HEK293T (cell line): ENCODE measurements at places on chromosomes 5 and 9.

- DNase-seq = no peak
These were observed 1124.7 kb upstream of the WWC1 start for GRCh38 chr5:167166696-167167095.

- DNase-seq = no peak
These were observed 81.8 kb upstream of the MAMDC2 start for GRCh38 chr9:69961843-69962242.

GRCh38 chr5:181005791-181006190 lies 17.1 kb downstream of the BTNL3 start:
- DNase-seq = no peak

DNA sequence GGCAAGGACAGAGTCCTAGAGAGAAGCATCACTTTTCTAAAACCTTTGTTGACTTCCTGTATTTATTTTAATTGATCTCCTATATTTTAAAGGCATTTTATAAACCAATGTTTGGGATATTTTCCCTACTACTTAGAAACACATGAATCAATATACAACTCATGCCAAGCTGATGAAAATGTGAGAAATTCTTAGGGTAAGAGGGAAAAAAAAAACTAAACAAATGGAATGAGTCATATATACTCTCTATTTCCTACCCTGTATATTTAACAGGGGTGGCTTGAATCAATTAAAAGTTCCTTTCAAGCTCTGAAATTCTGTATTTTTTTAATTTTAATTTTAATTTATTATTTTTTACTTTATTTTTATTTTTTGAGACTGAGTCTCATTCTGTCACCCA lies 19.6 kb downstream of the BAAT start:
- no peak for DNase-seq

DNA sequence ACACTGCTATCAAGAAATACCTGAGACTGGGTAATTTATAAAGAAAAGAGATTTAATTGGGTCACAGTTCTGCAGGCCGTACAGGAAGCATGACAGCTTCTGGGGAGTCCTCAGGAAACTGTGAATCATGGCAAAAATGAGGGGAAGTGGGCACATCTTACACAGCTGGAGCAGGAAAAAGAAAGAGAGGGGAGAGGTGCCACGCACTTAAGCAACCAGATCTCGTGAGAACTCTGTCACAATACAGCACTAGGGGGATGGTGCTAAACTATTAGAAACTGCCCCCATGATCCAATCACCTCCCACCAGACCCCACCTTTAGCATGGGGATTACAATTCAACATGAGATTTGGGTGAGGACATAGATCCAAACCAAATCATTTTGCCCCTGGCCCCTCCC lies 105.5 kb upstream of the CPLX2 start:
- DNase-seq = no peak

- no peak for DNase-seq
These were observed 101.1 kb downstream of the KIF4B start for GRCh38 chr5:155114655-155115054.

DNA sequence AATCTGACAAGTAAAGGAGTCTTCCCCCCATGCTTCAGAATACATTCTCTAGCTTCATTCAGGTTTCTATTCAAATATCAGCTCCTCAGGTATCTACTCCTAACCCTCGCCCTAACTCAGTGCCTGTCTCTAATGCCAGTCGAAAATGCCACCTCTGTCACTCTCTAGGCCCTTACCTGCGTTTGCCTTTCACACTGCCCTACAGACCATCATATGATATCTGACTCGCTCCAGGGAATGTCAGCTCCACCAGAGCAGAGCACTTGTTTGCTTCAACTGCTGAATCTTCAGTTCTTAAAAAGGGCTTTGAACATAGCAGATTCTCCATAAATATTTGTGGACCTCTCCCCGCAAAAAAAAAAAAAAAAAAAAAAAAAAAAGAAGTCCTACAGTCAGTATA lies 46.7 kb downstream of the ADRB2 start:
- no peak for DNase-seq

GRCh38 chr9:116466271-116467235 lies 220.6 kb upstream of the TRIM32 start:
- DNase-seq = no peak

- no peak for DNase-seq
These were observed 8.4 kb downstream of the TGFBI start for GRCh38 chr5:136037001-136037705.

GRCh38 chr5:168316139-168316578 lies 24.7 kb downstream of the WWC1 start:
- DNase-seq = no peak

- DNase-seq = no peak
These were observed 99.9 kb upstream of the PPP1R26 start for GRCh38 chr9:135379540-135380267.

DNA sequence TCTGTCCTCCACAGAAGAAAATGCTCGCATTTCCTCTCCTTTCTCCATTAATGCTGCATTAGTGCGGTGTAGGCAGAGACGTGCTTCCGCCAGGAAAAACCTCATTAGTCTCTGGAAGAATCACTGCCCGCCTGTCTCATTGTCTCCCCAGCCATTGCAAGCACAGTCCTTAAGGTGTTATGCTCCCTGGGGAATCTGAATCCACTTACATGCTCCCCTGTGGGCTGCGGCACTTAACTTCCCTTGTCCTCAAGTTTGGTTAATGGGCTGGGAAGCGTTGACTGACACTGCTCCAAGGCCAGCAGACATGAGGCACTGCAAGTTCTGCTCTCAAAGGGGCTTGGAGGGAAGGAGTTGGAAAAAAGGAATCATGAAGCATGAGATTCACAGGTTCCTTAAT lies 41.6 kb downstream of the TARS1 start:
- no peak for DNase-seq

DNA sequence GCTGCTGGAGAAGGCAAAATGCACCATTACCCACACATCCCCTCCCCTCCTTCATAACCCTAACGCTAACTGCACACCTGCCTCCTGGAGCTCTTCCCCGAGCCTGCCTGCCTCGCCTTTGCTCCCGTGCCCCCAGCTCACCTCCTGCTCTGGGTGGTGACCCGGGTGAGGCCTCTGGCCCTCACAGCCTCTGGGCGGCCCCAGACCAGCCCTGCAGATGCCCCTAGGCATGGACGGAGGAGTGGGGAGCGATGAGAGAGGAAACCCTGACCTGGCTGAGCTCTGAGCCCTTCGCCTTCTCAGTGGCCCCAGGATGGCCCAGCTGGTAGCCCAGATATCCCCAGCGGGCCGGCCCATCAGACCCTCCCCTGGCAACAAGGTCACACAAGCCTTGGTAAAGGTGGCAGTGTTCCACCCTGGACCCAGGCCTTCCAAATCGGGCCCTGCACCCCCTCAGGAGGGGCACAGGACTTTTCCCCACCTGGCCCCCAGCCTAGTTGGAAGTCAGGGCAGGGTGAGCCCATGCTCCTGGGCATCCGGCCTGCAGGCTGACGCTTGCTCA lies 14.5 kb upstream of the CAMSAP1 start:
- no peak for DNase-seq

GRCh38 chr9:69797675-69798074 lies 22.9 kb upstream of the CFAP95 start:
- no peak for DNase-seq

DNA sequence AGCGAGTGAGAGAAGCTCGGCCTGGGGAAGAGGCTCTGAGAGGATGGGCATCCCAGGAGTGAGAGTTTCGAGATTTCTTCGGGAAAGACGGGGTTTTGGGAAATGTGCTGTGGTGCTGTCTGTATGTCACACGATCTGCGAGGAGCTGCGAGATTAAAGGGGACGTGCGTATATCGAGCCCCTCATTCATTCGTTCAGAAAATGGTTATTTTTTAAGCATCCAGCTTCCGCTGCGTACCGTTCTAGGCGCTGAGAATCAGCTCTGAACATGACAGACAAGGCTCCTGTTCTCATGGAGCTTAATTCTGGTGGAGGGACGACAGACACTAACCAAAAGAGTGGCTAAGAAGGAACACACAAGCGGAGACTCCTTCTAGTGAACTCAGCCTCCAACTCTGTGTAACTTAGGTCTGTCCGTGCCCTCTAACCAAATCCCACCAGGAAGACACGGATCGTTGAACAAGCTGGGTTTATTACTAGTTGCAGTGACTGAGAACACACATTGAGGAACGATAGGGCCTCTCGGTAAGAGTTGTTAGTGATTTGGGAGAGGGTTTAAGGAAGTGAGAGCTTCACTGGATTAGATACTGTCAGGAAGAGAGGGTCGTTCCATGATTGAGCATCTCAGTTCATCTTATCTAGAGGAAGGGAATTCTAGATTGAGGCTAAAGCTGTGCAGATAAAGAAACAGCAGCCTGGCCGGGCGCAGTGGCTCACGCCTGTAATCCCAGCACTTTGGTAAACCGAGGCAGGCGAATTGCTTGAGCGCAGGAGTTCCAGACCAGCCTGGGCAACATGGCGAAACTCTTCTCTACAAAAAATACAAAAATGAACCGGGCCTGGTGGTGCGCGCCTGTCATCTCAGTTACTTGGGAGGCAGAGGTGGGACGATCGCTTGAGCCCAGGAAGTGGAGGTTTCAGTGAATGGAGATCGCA lies 1.0 kb upstream of the FBXW11 start:
- DNase-seq = peak; percentile 18

GRCh38 chr5:106974272-106974671 lies 696.5 kb downstream of the EFNA5 start:
- no peak for DNase-seq

DNA sequence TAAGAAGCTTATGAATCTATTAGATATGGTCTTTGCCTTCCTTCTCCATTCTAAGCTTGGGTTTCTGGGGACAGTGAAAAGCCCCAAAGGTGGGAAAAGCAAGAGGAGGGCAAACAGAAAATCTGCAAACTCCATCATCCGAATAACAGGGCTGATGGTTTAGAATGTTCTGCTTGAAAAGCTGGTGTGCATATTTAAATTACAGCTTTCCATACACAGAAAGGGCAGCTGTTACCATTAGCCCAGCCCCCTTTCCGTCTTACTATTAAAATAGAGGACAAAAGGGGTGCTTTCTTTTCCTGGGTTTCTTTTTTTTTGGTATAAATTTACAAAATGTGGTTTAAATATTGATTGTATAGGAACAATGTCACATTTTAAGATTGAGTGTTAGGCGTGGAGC lies 22.0 kb downstream of the INSYN2B start:
- no peak for DNase-seq

DNA sequence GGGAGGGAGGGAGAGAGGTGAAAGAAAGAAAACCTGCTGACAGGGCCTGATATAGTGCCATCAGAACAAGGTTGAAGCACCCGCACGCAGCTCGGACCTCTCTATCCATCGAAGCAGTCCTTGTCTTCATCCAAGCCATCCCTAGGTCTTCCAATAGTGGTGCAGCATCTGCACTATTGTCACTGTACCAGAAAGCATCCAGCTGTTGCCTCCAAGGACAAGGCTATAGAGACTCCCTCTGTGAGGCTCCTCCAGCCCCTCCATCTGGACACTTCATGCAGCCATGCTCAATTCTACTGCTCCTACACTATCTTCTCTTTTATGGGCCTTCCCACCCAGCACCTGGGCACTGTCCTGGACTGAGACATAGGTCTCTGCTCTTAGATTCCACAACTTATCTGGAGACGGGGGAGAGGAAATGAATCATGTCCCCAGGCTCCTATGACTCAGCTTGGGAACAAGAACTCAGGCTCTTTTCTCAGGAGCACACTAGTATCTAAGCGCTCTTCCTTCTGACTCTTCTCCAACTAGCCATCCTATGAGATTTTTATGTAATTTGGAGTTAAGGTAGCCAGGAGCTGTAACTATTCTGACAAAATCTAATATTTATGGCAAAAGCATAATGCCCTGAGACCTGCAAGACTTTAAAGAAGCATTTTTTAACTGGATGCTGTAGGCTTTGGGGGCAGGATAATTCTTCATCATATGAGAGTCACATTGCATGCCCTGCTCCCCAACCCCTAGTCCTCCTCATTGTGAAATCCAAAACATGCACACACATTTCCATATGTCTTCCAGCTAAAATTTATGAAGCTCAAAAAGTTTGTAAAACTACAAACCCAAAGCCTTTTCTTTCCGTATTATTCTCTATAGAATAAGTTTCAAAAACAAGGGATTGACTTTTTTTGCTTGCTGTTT lies 446.8 kb downstream of the CCDC171 start:
- DNase-seq = no peak

GRCh38 chr9:318646-319045 lies 104.0 kb downstream of the DOCK8 start:
- DNase-seq = no peak

DNA sequence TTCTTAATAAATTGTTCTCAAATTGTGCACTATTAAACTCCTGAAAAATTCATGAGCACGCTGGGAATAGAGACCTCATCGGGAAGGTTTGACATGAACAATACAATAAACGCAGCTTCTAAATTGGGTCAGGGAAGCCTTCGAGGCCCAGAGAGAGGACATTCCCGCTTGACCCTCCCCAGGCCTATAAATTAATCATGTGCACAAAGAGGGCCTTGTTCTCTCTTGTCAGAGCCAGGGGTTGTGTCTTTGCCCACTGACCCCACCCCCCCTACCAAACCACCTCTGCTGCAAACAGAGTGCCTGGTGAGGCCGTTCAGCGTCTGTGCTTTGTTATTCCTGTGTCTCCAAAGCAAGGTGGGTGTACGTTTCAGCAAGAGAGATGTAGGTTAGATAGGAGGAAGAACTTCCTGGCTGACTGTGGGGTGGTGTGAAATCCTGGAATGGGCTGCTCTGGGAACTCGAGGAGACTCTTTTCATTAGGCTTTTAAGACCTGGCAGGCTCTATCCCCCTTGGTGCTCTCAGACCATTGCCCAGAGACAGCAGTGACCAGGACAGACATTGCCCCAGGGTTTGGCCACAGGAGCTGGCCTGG lies 18.2 kb upstream of the DAB2IP start:
- DNase-seq = no peak

DNA sequence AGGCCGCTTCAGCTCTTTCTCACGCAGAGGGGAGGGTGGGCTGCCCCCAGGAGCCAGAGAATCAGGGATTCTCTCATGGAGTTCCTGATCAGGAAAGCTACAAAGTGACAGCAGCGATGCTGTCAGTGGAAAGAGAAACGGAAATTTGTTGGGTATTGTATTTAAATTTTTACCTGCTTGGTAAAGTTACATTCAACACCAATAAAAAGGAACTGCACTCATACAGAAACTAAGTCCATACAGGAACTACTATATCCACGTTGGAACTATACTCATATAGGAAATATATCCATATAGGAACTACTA lies 325.5 kb upstream of the IRX4 start:
- DNase-seq = no peak

DNA sequence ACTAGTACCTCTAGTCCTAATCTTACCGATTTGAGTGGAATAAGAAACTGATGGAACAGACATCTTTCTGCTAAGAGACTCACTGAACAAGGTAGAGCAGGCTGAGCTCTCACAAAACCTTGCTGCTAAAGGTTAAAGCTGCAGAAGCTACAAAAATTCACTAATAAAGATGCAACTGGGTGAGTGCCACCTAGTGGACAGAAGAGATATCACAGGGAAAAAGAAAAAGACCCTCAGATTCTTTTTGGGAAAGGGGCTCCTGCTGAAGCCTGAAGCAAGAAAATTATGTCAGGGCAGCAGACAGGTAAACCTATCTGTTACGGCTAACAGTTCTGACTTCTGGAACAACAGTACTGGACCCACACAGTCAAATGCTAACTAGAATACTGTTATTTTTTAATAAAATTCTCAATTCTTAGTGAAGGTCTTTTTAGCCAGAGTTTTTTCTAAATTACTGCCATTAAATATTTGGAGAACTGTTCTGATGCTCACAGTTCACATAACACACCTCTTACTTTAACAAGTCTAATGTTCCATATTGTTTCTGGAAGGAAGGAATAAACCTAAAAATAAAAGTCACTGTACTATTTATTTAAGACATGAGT lies 51.2 kb downstream of the DIAPH1 start:
- DNase-seq = peak; percentile 15

- no peak for DNase-seq
These were observed 108.6 kb upstream of the MINAR2 start for GRCh38 chr5:129639331-129639730.

GRCh38 chr9:16052757-16053530 lies 500.1 kb downstream of the CCDC171 start:
- DNase-seq = no peak

GRCh38 chr9:136690806-136691261 lies 3.6 kb upstream of the AGPAT2 start:
- DNase-seq = no peak
